ENCODE measurements at places on chromosomes 6 and 20.
A peak's percentile ranks its signal among the peaks of the same experiment; 100 is the strongest.

- no peak for DNase-seq
Measured at GRCh38 chr6:147060636-147061035, 143.6 kb upstream of the STXBP5 start.

- no peak for DNase-seq
Measured at GRCh38 chr6:137224799-137225198, 5.6 kb upstream of the IFNGR1 start.

- DNase-seq = no peak
Measured at GRCh38 chr6:18562726-18563125, 175.6 kb downstream of the RNF144B start.

GRCh38 chr20:9214685-9215084 lies 145.8 kb downstream of the PLCB4 start:
- DNase-seq = no peak

DNA sequence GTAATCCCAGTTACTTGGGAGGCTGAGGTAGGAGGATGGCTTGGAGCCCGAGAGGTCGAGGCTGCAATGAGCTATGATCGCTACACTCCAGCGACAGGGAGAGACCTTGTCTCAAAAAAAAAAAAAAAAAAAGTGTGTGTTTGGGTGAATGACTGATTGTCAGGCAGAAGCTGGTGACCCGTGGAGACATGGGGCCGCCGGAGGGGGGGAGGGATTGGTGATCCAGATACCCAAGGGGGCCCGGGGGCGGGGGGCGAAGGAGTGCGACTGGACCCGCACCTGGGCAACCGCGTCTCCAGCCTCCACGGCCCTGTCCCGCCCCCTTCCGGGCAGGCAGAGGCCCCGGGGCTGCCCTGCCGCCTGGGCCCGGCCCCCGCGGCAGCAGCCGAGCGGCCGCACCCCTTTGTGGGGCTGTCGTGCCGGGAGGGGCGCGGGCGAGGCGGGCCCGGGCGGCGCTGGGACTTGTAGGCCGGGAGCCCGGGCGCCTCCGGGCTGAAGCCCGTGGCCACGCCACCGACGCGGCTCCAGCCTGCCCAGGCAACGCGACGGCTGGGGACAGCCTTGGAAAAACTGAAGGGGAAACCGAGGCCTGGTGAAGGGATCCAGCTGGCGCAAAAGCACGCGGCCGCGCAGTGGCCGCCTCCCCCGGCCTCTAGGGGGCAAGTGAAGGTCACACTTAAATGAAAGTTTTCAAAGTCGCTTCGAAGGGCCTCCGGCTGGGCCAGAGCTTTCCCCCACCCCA lies 2.1 kb upstream of the RBM38 start:
- peak; percentile 52 for DNase-seq

Data from stimulated activated CD8-positive, alpha-beta memory T cell treated with anti-CD3 and anti-CD28 coated beads, Interleukin-7, amount 100 ng/mL, for 48 hours (primary cell).